ENCODE measurements at places on chromosomes 7 and 10. TPM values are rescaled to one million over a fixed set of nuclear protein-coding genes. Genes with fewer than 3 reads are reported as not detected.
A peak's percentile ranks its signal among the peaks of the same experiment; 100 is the strongest.

The ITIH5 gene
- total RNA-seq, result 24.3 TPM

DNA sequence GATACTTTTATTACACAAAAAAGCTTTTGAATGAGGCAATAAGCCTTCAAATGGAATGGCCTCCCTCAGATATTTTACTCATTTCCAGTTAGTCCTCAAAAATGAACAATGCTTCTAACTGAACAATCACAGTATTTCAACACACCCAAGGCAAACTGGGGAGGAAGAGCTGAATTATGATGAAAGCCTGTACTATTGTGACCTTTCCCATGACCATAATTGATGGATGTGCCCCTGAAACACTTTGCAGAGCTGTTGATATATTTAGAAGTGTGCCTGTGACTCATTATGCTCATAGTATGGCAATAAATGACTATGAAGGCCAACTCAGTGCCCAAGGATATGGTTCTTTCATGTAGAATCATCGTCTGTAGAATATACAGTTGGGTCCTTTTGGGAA is 248.1 kb downstream of the AHR start:
- no peaks in the 10 kb centered on the region for H3K27me3 ChIP-seq
- H3K27ac ChIP-seq, result peak overlapping the region; percentile 34
- no peak for DNase-seq
- no peaks in the 10 kb centered on the region for H3K36me3 ChIP-seq
- no peak overlapping the region for H3K4me3 ChIP-seq

The ZKSCAN5 gene
- 9.5 TPM for total RNA-seq

GRCh38 chr10:29522061-29522855 is 112.5 kb downstream of the SVIL start:
- no peak overlapping the region for H3K4me3 ChIP-seq
- H3K4me1 ChIP-seq, result no peaks in the 10 kb centered on the region
- H3K27me3 ChIP-seq, result no peaks in the 10 kb centered on the region
- H3K36me3 ChIP-seq, result no peaks in the 10 kb centered on the region
- DNase-seq, result no peak
- peak overlapping the region; percentile 62 for H3K27ac ChIP-seq

The TBXAS1 gene
- 14.1 TPM for total RNA-seq

GRCh38 chr7:20783700-20784387 is 2.8 kb downstream of the SP8 start:
- no peak overlapping the region for H3K4me3 ChIP-seq
- DNase-seq, result no peak
- peaks cover 74% of the 10 kb centered on the region for H3K27me3 ChIP-seq
- H3K27ac ChIP-seq, result no peak overlapping the region
- H3K36me3 ChIP-seq, result no peaks in the 10 kb centered on the region

The BAMBI gene
- total RNA-seq, result 6.4 TPM

- H3K27me3 ChIP-seq, result no peaks in the 10 kb centered on the region
- H3K27ac ChIP-seq, result no peak overlapping the region
- H3K4me3 ChIP-seq, result no peak overlapping the region
- no peak for DNase-seq
- H3K36me3 ChIP-seq, result no peaks in the 10 kb centered on the region
Observed at GRCh38 chr7:79652619-79653018, 199.2 kb upstream of the MAGI2 start.

GRCh38 chr7:135102372-135102771 is 45.5 kb upstream of the TMEM140 start:
- no peak overlapping the region for H3K4me3 ChIP-seq
- no peak for DNase-seq
- no peaks in the 10 kb centered on the region for H3K27me3 ChIP-seq
- no peak overlapping the region for H3K27ac ChIP-seq
- no peaks in the 10 kb centered on the region for H3K4me1 ChIP-seq

The AGK gene
- 44.4 TPM for total RNA-seq
